ENCODE measurements at places on chromosomes 3 and 15.

DNA sequence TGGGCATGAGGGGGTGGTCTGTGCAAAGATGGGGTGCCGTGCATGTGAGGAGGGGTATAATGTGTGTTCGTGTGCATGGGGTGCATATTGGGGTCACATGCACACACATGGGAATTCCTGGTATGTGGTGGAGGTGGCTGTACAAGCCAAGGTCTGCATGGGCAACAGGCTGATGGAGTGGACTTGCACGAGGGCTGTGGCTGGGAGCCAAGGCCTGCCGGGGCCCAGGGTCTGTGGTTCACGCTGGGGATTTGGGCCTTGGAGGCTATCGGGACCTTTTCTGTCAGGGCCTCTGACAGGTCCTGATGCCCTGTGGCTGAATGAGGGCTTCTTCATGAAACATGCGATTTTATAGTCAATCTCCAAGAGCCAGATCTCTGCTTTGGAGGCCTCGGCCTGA is 9.8 kb upstream of the PLXND1 start:
- DNase-seq: no peak

GRCh38 chr3:149005416-149005815 is 14.1 kb downstream of the GYG1 start:
- no peak for DNase-seq

DNA sequence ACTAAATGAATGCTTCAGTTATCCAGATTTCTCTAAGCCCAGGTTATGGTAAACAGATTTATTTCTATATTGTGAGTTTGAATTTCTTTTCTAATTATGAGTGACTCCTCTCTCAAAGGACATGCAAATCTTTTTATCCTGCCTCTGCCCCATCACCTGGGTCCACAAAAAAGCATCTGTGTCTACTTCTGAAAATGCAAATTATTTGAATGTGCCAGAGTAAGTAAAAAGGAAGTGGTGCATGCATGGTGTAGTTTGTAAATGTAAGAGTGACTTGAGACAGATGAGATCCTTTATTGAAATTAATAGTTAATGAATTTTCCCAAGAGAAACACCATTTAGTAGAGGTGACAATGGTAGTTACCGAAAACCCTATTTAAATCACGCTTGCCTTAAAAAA is 26.9 kb downstream of the MCTP2 start:
- DNase-seq: no peak

DNA sequence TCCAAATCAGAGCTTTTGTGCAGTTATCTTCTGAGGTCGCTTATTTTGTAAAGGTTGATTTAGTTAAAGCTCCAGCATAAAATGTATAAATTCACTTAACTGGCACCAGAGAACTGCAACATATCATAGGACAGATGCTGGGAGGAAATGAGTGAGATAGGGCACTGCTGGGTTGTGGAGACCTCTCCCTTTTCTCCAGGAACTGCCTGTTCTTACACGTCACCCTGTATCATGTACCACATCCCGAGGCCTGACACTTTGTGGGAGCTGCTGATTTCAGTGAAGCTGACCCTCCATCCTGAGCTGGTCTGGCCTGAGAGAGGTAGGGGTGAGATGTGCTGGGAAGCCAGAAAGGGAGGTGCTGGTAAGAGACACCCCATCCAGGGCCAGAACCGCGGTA is 213.8 kb upstream of the FEZF2 start:
- DNase-seq: no peak

DNA sequence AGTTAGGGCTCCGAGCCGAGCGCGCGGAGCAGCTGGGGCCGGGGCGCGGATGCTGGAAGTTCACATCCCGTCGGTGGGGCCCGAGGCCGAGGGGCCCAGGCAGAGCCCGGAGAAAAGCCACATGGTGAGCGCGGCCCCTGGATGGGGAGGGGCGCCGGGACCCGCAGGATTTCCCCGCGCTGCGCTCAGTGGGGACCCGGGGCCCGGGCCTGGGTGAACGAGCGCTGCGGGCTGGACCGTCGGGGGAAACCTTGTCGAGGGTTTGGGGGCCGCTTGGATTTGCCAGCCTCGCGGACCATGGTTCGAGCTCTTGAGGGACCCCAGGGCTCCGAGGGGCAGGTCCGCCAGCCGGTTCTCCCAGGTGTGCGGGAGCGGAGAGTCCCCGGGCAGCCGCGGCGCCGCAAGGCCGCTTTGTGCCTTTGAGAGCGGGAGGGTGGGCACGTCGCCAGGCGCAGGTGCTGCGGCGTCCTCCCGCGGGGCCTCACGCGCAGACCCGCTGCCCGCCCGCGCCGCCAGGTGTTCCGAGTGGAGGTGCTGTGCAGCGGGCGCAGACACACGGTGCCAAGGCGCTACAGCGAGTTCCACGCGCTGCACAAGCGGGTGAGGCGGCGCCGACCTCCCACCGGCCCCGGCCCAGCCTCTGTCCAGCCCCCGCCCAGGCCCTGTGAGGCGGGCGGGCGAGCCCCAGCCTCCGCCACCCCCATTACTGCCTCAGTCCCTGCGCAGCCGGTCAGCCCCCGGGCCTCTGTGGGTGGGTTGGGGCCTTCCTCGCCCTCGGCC is at the start of gene SNX22:
Gene SNX22, plus strand, starts transcription at position 5 of the 780 bp plus-strand sequence. Its CDS starts 45 bp downstream, at position 50.
- peak; percentile 48 for DNase-seq

DNA sequence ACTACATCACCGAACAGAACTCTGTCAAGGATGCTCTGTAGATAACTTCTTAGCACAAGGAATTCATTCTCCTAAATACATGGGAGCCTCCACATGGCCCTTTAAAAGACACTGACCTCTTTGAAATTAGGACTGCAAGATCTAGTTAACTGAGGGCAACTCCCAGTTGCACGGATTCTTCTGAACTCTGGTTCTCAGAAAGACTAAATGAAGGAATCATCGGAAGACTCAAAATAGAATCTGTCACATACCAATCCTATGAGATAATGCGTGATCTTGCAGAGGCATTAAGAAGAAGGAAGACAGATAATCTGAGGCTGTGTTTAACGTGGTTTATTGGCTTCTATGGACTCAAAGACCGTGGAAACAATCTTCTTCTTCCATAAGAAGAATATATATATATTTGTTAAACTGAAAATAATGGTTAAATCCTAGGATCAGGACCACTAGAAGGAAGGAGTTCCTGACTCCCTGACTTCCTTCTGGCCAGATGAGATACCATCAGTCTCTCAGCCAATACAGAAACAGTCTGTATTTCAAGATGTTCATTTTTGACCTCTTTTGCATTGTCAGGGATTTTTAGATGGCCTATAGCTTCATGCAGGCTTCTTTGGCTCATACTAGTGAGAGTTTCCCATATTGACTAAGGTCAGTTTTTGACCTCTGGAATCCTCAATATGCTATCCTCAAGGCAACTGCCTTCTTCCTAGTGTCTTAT is 33.9 kb upstream of the TBC1D23 start:
- DNase-seq: no peak

DNA sequence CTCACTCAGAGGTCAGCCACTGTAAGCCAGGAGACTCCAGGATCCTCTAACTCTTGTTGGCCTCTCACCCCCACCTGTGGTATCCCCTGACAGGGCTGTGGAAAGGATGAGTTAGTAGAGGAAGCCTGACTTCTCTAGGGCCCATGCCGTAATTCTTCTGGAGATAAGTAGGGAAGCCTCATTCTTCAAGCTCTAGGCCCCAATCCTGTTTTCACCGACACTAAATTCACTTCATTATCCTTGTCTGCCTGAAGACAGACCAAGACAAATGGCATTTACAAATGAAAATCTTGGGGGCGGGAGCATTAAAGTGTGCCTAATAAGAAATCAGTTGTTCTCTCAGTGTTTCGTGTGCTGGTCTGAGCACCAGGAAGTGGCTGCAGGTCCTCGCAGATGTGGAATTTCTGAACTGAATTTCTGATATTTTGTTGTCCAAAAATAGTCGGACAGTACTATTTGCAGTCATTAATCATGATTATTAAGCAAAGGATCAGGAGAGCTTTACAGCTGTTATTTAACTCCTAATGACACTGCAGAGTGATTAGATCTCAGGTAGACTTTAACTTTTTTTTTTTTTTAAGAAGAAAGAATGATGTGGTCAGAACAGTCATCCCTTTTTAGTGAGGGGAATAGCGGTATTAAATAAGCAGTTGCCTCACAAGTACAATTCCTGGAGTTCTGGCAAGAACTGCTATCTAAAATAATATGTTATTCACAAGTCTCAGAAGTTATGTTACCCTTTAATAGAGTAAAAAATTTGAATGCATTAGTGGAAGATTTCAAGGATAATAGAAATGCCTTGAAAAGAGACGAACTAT is 58.4 kb downstream of the RBMS3 start:
- DNase-seq: peak; percentile 24

DNA sequence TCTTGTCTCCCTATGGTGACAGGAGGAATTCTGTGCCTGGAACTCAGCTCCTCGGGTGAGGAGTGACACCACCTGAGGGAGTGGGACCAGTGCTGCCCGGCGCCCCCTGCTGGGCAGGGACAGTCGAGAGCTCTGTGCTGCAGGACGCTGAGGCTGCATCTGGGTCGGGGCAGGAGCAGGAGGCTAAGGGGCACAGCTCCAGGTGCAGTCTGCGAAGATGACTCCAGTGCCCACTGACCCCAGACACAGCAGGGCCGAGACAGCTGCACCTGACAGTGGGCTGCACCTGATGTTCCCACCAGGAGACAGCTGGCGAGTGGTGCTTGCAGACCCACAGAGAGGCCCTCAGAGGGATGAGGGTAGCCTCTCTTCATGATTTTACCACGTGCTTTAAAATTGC is 152.9 kb downstream of the ATP10A start:
- peak; percentile 75 for DNase-seq

- no peak for DNase-seq
These were observed 64.2 kb upstream of the FNDC3B start for GRCh38 chr3:171974986-171975837.

- DNase-seq: no peak
These were observed 109.5 kb downstream of the SSR3 start for GRCh38 chr3:156445117-156446090.

DNA sequence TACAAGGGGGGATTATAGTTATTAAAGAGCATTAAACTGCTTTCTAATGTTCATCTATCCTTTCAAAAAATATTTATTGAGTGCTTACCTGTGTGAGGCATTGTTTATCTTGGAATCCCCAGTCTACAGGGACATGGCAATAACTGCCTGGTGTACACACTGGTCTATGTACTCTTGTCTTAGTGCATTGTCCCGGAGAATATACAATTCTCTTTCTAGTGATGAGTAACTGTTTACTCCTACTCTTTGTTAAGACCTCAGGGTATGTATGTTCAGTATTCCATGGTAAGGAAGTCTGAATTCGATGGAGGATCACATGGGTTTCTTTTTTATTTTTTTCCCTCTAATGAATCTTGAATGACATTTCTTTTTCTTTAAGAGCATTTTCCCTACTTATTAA is 772.4 kb upstream of the NR2F2 start:
- DNase-seq: no peak

DNA sequence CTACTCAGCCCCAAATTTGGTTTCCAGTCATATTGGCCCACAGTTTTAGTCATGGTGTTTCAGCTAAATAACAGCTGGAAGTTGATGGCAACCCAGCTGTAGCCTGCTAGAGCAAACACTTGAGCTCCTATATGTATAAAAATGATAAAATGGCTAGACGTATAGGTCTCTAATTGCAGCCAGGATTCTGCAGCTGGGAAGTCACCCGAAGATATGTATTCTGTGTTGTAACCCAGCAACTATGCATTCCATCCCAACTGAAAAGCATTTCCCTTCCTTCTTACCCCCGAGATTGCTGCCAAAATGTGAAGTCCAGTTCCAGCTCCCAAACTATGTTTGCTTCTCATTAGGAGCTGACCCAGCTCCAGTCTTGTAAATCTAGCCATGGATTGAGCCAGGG is 408.4 kb downstream of the AGBL1 start:
- DNase-seq: no peak

DNA sequence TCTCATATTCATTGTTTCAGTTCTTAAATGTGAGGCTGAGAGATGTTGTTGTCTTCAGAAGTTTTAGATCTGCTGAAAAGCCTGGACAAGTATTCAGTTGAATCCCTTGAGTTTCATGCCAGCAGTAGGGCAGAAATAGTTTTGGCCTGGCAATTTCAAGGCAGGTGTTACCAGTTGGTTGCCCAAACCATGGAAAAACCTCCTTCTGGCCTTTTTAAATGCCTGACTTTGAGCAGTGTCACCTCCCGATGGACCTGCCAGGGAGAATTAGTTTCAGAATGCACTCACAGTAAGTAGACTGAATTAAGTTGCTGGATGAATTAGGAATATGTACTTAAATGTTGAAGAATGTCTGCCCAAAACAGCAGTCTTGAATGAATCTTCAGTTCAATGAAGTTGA is 383.1 kb downstream of the KCNH8 start:
- DNase-seq: no peak

- no peak for DNase-seq
These were observed 215.0 kb upstream of the THBS1 start for GRCh38 chr15:39365873-39366272.

GRCh38 chr3:154250291-154250690 is 74.0 kb downstream of the DHX36 start:
- DNase-seq: no peak

DNA sequence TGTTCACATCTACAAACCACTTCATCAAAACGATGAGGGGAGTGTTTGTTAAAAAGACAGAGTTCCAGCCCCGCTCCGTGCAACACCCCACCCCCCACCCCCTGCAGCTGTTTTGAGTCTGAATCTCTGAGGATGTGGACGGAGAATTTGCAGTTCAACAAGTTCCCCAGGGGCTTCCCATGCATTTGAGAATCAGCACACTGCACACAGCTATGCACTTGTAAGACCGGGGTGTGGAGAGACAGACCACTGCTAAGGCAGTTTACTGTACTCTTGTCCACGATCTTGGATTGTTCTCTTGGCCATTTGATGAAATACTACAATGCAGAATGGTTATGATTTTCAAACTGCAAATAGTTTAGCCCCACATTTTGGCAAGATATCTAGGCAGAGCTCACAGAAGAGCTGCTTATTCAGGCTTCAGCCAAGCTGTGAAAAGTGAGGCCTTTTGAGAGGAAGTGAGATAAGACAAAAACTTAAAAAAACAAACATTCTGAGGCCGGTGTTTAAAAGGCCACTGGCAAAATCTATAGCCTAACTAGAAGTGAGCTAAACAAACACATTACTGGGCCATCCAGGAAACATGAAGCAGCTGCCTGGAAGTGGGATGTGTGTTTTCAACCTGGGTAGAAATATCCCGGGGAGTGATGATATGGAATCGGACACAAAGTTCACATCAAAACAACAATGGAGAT is 308.2 kb upstream of the ADAMTS9 start:
- DNase-seq: no peak

- DNase-seq: no peak
These were observed 411.2 kb downstream of the NAALADL2 start for GRCh38 chr3:175270198-175270837.

- no peak for DNase-seq
These were observed 211.4 kb upstream of the DPH6 start for GRCh38 chr15:35757361-35757760.

GRCh38 chr3:55604402-55604801 is 117.3 kb upstream of the WNT5A start:
- DNase-seq: no peak

GRCh38 chr3:188154809-188155574 is 1.0 kb downstream of the LPP start:
- DNase-seq: no peak

- no peak for DNase-seq
These were observed 516.5 kb downstream of the NLGN1 start for GRCh38 chr3:173913974-173914421.

GRCh38 chr3:143331350-143331749 is 211.8 kb downstream of the CHST2 start:
- DNase-seq: no peak

Measured in nephron progenitor cell (in vitro differentiated cells).